ENCODE measurements at places on chromosomes 12 and 14.

- no peak for DNase-seq
These were observed 10.4 kb downstream of the OSBPL8 start for GRCh38 chr12:76549131-76549530.

DNA sequence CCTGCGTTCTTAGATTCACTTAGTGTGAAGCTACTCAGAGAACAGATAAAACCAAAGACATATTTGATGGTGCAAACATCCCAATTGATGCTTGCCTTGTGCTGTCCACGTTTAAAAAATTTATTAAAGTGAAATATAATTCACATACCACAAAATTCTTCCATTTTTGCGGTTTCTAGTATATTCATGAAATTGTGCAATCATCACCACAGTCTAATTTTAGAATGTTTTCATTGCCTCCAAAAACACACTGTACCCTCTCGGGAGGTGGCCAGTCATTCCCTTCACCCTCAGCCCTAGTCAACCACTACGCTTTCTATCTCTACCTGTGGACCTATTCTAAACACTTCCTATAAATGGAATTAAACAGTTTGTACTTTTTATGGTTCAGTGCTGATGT, 1109.2 kb downstream of the FLRT2 start:
- DNase-seq = no peak

DNA sequence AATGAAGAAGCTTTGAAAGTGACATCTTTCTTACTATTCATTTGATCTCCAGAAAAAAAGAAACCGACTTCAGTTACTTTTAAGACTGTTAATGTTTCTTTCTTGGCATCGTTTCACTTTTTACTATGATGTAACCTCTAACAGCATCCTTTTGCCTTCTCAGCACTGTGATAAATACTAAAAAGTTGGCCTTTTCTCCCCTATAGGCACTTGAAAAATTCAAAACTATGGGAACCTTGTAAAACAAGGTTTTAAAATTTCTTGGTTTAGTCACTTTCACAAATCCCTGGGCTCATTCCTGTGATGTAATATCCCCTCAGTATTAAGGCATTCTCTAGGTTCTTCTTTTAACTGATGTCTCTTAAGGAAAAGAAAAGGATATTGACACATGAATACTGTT, 281.8 kb downstream of the EGLN3 start:
- no peak for DNase-seq

- DNase-seq = no peak
These were observed 150.9 kb upstream of the PLEKHG7 start for GRCh38 chr12:92551853-92552397.

DNA sequence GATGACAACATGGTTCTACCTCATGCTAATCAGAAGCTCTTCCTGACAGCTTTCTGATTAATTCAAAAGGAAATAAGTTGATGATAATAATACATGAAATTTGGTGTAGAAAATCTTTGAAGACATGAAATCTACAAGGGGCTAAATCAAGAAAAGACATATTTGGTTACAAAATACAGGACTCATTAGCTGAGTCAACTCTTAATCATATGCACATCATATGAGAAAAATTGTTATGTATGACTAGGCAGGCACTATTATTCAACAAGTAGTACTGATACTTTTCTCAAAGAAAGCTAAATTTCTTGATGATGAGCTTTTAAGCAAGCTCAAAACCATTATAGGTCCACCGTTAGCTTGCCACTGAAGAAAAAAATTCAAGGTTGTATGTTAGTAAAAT, 7.1 kb downstream of the ABCC9 start:
- DNase-seq = no peak

DNA sequence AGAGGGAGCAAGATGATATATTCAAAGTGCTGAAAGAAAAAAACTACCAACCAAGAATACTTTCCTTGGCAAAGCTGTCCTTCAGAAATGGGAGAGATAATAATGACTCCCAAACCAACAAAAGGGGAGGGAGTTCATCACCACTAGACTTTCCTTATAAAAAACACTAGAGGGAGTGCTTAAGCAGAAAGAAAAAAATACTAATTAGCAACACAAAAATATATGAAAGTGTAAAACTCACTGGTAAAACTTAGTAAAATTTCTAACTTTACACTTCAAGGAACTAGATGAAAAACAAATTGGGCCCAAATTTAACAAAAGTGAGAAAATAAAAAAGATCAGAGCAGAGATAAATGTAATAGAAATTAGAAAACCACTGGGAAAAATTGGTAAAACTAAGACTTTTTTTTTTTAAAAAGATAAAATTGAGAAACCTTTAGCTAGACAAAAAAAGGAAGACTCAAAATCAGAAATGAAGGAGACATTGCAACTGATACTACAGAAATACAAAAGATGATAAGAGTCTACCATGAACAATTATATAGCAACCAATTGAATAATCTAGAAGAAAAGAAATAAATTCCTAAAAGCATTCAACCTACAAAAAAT, 60.4 kb upstream of the FAR2 start:
- DNase-seq = no peak

- DNase-seq = no peak
These were observed 92.9 kb downstream of the PPP2R5C start for GRCh38 chr14:101854366-101854765.
